ENCODE measurements at places on chromosomes 11 and 22.

GRCh38 chr11:45361551-45361950 lies 75.4 kb upstream of the SYT13 start:
- no peak for DNase-seq

- no peak for DNase-seq
Observed at GRCh38 chr11:96483374-96483955, 93.7 kb downstream of the JRKL start.

- no peak for DNase-seq
Observed at GRCh38 chr11:27294654-27295053, 68.4 kb downstream of the CCDC34 start.

DNA sequence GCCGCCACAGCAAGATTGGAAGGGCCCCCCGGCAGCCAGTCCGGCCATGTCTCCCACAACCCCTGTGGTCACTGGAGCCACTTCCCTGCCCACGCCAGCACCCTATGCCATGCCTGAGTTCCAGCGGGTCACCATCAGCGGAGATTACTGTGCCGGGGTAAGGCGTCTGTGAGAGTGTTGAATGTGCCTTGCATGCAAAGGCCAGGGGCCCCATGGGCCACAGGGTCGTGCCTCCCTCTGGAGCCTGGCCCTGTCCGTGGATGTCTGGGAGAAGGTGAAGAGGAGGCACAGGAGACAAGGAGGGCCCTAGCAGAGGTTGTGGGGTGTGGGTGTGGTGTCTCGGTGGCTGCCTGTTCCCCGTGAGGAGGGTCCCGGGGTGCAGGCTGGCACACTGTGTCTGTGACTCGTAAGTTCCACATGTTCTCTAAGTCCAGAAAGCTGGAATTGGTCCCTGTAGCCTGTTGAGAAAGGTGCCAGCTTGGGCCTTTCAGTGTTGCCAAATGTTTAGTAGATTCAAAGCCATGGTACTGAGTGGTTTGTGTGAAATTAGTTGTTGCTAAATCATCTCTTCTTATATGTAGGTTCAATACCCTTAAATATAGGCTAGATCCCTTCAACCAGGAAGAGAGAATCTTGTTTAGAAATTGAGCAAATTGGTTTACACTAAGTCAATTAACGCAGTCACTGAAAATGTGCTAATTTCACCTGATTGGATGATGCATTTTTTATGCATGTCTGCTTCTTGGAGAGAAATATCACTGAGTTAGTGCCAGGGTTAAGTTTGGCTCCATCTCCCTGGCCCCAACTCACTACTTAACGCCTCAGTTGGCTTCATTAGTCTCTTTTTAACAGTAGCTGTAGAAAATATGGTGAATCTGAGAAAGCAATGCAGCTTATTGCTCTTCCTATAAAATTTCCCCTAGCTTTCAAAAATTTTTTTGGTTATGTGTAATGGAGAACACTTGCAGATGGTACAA lies 23.8 kb downstream of the AMPD3 start:
- peak; percentile 38 for DNase-seq

- DNase-seq = no peak
Observed at GRCh38 chr11:70019576-70020011, 58.5 kb upstream of the ANO1 start.

DNA sequence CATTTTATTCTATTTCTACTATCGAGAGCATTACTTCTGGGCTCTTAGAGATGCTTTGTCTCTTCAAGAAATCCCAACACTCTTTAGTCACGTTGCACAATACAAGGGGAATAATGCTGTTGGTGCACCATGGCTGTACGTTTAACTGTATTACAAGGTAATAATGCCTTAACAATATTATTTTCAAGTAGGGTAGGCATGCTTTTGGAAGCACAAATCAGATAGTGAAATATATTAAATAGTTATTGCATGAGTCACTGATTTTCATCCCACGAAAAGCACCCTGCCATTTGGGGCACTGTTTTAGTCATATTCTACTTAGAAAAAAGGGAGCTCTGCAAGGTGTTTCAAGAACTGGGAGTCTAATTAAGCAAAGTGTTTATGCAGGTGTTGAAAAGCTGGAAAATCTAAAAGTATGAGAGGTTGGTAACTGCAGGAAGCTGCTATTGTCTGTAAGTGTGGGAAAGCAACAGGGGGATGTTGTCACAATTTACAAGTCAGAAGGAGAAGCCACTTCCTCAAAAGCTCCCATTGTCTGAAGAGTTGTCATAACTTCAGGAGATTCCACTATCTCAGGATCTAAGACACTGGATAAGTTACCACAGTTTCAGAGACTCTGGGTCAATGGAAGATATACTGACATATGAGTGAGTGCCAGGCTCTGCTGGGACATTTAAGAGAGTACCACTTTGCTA lies 218.2 kb downstream of the JRKL start:
- no peak for DNase-seq

GRCh38 chr11:2701230-2701629 lies 1.4 kb upstream of the KCNQ1OT1 start:
- peak; percentile 24 for DNase-seq

GRCh38 chr11:94740083-94741021 lies 27.8 kb upstream of the AMOTL1 start:
- peak; percentile 62 for DNase-seq

DNA sequence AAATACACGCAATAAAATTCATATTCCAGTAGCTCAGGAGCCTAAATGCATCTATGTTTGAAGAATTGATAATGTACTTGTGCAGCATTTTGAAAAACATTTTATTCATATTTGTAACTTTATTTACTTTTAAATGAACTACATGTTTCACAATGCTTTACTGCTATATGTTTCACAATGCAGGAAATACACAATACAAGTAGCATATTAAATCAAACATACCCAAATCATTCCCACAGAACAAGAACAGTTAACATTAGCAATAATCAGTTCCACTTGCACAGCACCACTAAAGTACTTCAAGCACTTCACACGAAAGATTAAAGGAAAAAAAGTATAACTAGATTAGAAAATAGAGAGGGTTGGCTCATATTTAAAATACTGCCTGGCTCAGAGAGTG lies 343.6 kb upstream of the CCDC90B start:
- no peak for DNase-seq

DNA sequence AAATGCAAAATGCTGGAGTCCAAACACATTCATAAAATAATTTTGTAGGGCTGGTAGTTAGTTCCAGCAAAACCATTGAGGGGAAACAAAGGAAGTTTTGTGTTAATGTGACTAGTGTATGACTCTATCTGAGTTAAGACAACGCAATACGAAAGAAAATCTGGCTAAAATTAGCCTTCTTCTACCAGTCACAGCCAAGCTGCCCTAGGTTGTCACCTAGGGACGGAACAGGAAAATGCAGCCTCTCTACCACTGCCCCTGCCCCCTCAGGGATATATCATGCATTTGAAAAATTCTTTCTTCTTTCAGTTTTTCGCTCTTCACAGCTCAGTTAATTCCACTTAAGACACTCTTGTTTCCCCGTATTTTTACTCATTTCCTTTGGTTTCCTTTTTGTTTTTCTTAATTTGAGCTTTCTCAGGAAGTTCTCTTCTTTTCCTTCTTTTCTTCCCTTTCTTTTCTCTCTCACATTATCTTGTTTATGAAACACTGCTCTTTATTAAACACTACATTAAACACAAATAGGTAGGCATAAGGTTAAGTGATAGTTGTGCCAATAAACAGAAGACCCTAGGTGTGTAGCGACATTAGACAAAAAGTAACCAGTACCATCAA lies 30.6 kb downstream of the KIRREL3 start:
- no peak for DNase-seq
